ENCODE measurements at places on chromosomes 5 and 9.

DNA sequence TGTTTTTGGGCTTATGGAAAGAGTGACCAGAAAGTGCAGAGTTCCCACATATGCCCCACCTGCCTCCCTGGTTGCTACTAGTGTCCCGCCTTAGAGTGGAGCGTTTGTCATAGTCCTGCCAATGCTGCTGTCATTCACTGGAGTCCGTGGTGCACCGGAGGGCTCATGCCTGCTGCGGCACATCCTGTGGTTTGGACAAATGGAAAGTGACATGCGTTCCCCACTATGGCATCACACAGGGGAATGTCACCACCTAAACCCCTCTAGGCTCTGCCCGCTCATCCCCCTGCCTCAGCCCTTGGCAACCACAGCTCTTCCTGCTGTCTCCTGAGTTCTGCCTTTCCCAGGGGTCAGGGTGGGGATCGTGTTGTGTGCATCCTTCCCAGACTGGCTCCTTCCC lies 29.2 kb downstream of the IRX4 start:
- no peak for DNase-seq

GRCh38 chr9:134062461-134063087 lies 5.3 kb downstream of the BRD3 start:
- no peak for DNase-seq

- DNase-seq, result no peak
Observed at GRCh38 chr5:180563994-180564393, 27.3 kb downstream of the SCGB3A1 start.

DNA sequence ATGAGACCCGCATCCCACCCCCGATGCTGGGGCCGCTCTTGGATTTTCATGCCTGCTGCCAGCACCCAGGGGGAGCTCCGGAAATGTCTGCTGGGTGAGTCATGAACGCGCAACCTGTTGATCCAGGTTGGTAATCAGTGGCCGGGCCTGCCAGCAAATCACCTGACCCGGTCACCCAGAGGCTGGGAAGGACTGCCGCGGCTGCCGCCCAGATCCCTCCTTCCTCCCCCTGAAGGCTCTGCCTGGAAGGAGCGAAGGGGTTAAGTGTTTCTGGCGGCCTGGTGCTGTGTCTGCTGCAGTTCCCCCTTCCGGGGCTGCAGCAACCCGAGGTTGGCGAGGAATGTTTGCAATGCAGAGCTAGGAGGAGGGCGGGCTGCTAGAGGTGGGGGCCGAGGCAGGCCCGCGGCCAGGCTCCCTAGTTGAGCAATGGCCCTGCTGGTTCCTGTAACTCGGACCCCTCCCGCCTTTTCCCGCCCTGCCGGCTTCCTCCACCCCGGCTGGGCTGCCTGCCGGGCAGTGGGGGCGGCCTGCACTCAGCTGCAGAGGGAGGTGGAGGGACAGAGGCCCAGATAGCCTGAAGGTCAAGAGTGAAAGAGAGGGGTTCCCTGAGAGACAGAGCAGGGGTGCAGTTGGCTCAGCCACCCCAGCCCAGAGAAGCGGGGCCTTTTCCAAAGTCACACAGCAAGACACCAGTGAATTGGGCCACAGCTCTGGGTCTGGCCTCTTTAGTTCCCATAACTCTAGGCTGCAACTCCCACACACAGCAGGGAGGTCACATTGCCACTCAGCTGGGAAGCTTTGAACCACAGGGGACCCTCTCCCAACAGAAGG lies 156.3 kb upstream of the IER5L start:
- DNase-seq, result peak; percentile 96

DNA sequence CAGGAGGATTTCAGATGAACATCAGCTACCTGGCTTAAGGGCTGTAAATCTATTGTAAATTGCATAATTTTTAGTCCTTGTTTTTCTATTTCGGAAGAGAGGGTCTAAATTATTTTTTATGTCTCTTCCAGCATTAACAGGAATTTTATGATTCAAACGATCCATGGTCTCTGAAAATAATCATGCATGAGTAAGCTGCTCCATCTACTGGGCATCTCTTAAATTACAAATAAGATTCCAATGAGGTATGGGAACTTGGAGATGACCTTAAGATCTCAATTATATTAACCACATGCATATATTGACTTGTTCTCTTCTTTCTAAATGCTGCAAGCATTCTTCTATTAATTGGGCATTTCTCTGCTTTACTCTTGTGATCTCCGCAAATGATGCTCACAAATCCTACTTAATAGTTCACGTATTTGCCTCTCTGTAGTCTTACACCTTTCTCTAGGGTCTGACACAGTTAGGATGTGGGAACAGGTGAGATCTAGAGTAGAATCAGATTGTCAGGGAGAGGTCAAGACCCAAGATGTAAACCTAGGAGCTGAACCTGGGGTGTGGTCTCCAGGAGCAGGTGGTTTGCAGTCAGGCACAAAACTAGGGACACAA lies 86.9 kb downstream of the NUDT12 start:
- no peak for DNase-seq

- DNase-seq, result no peak
Observed at GRCh38 chr9:82024908-82025307, 36.3 kb downstream of the SPATA31D1 start.

GRCh38 chr9:129287619-129288305 lies 109.7 kb upstream of the IER5L start:
- peak; percentile 49 for DNase-seq

DNA sequence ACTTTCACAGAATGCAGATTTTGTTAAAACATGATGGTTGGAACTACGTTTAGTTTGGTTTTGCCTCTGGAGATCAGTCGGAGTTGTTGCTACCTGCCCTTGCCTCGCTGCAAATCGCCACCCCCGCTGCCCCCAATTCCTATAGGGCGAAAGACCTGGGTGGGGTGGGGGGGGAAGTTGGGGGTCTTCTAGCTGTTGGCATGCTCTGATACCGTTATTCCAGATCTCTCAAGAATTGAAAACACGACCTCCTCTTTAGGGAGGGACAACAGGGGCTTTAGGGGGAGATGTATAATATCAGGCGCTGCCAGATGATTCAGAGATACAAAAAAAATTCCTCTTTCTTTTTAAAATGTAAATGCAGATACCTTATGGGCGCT lies 36.4 kb upstream of the NFIB start:
- no peak for DNase-seq

DNA sequence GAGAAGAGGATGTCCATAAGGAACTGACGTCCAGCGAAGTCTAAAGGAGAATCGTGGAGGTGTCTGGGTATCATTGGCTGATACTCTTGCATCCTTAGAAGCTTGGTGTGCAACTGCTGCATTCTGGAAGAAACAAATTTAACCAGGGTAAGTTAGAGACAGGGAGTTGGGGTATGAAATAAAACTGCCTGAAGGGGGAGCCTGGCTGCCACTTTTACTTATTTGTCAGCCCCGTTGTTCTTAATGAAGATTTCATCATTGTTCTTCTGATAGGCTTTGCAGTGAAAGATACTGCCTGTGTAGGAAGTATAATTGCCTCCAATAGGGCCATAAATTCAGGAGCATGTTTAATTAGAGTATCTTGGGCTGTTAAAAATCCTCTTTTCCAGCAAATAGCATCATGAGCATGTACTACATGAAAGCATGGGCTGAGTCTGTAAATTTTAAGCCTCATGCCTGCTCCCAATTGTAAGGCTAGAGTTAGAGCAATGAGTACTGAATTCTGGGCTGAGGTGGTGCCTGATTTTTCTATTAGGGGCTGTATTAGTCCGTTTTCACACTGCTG lies 1264.5 kb upstream of the ACO1 start:
- DNase-seq, result no peak

DNA sequence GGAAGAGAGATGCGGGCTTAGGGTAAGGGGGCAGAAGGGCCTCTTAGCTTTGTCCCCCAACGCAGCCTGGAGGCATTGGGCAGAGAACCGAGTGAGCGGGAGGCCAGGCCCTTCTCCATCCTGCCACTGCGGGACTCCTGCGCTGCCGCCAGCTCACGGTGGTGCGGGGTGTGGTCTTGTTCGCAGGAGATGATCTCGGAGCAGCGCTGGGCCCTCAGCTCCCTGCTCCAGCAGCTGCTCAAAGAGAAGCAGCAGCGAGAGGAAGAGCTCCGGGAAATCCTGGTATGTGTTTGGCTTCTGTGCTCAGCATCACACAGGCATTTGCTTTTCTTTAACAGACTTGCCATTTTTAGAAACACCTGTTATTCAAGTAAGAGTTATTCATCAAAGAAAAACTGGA lies 41.3 kb downstream of the LRSAM1 start:
- DNase-seq, result no peak

DNA sequence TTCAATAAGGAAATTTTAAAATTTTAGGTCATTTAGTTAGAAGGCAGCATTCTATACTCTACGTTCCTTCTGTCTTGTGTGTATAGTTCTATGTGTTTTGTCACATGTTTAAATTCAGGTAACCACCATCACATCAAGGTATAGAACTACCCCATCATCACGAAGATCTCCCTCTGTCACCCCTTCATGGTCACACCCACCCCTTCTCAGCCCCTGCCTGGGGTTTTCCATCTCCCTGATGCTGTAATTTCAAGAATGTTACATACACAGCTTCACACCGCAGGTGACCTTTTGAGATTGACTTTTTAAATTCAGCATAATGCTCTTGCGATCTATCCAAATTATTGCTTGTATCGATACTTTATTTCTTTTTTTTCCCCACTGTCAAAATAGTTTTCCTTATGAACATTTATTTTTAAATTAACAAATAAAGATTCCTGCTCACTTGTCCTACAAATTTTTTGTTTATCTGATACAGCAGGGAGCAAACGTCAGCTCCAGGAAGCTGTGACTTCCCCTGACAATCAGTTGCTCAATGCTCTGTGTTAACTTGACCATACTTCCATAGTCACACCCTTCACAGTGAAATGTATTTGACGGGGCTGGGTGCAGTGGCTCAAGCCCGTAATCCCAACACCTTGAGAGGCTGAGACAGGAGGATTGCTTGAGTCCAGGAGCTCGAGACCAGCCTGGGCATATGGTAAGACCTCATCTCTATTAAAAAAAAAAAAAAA lies 10.2 kb downstream of the BTNL8 start:
- DNase-seq, result no peak

GRCh38 chr9:111909444-111909843 lies 12.8 kb downstream of the UGCG start:
- no peak for DNase-seq

Data from cardiac septum (tissue), 1 donor.